Ecto neural progenitor cell (in vitro differentiated cells): ENCODE measurements at places on chromosomes 7 and 10.

DNA sequence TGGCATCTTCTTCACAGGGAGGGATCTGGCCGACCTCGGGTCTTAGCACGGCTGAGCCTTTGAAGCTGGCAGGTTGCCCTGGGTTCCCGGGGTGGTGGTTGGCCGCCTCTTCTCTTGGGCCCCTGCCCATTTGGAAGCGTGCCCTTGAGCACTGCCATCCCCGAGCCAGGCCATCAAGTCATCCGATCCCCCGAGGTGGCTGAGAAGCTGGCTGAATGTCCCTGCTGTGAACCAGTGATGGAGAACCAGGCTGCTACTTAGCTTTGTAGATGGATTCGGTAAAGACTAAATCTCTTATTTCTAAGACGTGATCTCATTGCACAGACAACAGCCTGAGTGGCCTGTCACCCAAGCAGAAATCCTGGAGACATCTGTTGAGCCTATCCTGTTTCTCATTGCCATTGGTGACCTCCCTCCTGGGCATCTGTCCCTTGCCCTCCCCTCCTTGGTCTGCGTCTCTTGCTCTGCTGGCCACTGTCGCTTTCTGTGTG lies 74.3 kb downstream of the GRK5 start:
- no peak for DNase-seq

DNA sequence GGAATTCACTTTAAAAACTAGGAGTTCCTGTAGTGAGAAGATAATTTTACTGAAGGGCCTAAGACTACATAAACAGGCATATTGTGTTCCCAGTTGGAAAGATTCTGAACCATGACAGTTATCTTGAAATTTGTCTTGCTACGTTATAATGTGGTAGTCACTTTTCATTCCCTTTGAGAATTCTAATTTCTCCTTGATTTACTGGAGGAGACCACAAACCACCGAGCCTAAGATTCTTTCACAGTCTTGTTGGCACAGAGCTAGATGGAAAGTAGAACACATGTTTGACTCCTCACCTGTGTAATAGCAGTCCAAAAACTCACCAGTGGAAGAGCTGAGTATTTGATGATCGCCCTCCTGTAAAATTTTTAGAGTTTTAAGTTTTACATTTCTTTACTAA lies 4.9 kb downstream of the ARMC10 start:
- DNase-seq = no peak

GRCh38 chr10:24928163-24928562 lies 24.2 kb downstream of the PRTFDC1 start:
- no peak for DNase-seq

DNA sequence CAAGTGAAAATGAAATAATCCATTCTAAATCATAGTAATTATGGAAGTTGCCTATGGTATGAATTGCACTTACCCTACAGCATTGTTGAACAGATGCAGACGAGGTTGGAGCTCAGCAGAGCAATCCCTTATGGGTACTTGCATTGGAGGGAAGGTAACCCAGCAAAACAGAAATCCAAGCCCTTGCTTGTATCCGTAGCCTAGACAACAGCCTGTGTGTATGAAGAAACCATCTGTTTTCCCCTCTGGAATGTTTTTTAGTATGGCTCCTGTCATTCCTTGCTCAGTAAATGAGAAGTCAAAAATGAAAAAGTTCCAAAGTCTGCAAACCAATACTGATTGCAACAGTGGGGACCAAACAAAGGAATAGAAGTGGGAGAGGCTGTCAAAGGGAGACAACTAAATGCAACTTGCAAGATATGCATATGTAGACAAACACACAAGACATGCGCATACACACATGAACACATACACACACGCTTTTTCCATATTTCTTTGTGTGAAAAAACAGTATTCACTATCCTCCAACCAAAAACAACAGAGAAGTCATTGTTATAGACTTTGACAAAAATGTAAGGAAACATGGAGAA lies 260.8 kb downstream of the DYNC1I1 start:
- no peak for DNase-seq

DNA sequence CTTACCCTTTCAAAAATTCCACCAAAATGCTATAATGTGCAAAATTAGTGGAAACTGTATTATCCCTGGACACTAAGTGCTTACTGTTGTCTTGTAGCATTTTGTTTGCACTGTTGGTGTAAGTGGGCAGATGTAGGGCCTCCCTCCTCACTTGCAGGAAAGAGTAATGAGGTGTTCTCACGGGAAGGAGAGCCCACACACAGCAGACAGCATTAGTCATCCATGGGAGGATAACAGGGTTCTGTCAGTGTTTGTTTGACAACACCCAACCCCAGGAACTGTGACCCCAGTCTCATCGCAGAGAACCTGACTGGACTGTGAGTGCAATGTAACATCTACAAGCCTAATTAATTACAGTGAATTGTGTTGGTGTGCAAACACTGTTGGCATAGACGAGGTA lies 58.7 kb upstream of the VSTM2A start:
- DNase-seq = no peak

GRCh38 chr10:52172581-52172980 lies 141.5 kb upstream of the DKK1 start:
- DNase-seq = no peak

DNA sequence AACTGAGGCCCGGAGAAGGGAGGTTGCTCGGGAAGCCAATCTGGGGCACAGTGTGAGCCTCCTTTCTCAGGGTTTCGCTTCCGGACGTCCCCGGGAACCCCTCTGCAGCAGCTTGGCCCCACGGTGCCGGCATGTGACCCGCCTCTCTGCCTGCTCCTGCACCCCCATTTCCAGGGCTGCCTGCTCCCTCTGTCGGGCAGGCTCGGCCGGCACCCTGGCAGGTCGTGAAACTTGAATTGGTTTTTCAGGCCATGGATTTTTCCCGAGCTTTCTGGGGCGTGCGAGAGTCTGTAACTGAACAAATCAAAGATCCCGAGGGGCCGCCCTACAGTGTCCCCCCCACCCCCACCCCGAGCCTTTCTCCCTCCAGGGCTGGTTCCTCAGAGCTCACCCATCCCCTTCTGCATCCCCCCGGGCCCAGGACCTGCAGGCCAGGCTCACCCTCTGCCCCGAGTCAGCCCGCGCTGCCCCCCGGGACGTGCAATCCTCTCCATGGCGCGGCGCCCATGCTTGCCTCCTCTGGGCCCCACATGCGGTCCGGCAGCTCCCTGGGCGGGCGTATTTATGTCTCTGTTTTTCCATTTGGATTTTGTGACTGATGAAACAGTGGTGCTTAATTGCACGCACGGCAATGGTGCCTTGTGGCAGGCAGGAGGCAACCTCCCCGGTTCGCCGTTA lies 58.1 kb downstream of the UNCX start:
- DNase-seq = no peak

GRCh38 chr7:1964211-1964912 lies 268.4 kb downstream of the MAD1L1 start:
- DNase-seq = no peak

DNA sequence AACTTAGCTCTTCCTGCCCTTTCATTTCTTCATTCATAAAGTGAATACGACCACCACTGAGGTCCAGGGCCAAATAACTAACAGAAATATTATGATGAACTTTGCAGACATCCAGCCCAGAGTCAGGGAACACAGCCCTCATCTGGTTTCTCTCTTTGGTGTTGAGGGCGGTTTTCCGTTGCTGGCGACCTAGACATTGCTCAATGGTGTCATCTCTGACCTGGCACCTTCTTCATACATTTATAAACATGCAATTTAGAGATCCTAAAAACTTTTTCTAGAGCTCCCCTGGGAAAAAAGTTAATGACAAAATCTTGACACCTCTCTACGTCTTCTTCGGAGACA lies 324 bp upstream of the TET1 start:
- DNase-seq = no peak

DNA sequence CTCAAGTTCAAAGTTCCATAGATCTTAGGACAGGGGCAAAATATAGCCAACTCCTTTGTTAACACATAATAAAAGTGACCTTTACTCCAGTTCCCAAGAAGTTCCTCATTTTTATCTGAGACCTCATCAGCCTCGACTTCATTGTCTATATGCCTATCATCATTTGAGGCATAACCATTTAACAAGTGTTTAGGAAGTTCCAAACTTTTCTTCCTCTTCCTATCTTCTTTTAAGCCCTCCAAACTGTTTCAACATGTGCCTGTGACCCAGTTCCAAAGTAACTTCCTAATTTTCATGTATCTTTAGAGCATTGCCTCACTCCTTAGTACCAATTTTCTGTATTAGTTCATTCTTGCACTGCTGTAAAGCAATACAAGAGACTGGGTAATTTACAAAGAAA lies 569.1 kb downstream of the ANKRD7 start:
- DNase-seq = no peak

GRCh38 chr7:107503687-107504086 lies 33.8 kb downstream of the GPR22 start:
- no peak for DNase-seq

DNA sequence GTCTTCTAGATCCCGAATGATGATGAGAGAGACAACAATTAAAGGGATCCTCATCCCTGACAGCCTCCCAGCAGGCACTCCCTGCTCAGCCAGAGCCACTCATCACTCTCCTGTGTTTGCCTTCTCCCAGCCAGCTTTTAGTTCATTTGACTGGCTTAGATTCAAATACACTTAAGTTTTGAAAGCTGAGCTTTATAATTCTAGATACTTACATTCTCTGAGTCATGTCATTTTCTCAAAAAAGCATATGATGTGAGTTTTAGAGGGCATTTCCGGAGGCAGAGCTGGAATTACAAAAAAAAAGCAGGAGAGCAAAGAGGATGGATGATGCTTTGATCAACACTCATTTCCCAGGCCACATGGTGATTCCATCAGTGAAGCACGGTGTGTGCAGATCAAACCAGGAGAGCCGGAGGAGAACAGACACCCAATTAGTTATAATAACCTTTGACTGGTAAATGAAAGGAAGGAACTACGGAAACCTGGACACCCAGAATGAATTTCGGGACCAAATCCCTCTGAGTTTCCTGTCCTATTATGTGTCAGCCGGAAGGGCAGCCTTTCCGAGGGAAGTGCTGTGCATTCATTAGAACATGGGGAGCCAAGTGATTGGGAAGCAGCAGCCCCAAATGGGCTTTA lies 81.5 kb upstream of the HPS1 start:
- no peak for DNase-seq

DNA sequence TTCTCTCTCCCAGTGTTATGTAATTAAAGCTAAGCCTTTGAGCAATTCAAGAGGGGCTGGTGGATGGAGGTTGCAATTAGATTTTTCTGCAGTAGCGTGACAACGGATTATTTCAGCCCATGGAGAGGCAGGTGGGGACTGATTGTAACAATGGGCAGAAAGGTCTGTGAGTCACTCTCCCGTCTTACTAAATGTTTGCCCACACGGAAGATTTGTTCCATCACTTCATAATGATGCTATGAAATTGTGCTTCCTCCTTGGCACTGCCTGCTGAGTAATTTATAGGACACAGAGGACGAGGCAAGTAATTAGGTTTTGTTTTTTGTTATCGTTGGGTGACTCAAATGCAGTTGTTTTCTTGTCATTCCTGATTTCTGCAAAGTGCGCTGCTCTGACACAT lies 594.5 kb upstream of the DPP6 start:
- DNase-seq = no peak

DNA sequence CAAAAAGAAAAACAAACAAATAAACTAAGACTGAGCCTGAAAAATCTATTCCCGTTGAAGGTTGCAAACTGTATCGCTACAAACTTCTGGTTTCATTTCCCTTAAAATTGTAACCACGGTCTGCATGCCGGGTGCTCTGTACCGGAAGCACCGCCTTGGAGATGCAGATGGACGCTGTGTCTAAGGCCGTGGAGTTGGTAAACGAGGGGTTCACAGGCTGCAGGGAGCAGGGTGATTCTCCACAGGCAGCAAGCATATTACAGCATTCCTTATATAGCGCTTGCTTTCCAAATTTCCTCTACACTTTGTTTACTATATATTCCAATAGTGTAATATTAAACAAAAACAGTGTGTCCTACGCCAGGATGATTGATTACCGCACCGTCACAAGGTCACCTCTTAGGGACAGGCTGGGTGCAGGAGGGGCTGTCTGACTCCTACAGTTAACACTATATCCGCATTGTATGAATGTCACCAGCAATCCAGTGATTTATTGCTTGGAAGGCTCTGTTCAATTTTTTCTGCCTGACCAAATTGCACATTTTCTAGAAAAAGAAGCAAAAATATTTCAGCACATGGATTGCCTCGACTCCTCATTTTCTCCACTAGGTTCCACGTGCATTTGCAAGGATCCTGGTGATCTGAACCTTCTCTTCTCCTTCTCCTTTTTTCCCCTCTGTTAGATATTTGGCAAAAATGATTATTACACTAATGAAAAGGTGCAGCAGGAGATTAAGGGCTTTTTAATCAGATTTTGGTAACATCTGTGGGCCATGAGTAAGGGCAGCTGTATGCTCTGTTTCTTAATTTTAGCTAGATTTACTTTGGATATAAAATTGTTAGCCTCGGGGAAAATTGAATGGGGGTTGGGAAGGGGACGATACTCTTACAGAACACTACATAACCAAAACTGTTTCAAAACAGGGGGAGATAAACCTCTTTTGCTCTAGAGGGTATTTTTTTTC lies 325.8 kb upstream of the MGMT start:
- no peak for DNase-seq

DNA sequence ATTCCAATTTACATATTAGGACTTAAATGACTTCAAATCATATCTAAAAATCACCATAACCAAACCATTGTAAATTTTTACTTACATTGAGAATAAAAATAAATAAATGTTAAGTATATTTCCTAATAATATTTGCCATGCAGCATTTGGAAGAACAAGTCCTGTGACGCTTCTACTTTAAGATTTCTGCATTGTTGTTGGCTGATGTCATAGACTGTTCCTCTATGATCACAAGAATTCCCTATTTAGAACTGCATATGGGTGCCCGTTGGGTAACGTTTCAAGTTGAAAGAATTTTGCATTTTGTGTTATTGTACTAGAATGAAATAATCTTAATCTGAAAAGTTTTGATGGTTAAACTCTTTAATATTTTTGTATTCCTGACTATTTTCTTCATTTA lies 5.1 kb upstream of the ITGB1 start:
- DNase-seq = no peak

GRCh38 chr7:17120756-17121155 lies 177.7 kb upstream of the AHR start:
- DNase-seq = no peak

DNA sequence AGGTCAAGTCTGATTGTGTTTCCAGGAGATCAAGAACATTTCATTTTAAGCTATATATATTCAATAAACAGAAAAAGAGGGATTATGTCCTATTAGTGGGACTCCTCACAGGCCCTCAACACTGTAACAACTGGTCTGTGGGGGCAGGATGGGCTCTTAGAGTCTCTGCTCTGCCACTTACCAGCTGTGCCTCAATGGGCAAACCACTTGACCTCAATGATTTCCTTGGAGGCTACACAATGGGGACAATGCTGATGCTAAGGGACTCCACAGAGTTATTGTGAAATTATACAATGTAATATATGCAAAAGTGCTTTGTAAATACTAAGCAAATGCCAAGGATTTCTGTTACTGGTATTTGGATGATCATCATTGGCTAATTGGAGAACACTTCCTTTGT lies 33.2 kb upstream of the MXI1 start:
- no peak for DNase-seq

- DNase-seq = no peak
Observed at GRCh38 chr7:55965805-55966421, 1.5 kb downstream of the NIPSNAP2 start.
